H4 (cell line): ENCODE measurements at places on chromosomes 7 and 10.
A peak's percentile ranks its signal among the peaks of the same experiment; 100 is the strongest.

DNA sequence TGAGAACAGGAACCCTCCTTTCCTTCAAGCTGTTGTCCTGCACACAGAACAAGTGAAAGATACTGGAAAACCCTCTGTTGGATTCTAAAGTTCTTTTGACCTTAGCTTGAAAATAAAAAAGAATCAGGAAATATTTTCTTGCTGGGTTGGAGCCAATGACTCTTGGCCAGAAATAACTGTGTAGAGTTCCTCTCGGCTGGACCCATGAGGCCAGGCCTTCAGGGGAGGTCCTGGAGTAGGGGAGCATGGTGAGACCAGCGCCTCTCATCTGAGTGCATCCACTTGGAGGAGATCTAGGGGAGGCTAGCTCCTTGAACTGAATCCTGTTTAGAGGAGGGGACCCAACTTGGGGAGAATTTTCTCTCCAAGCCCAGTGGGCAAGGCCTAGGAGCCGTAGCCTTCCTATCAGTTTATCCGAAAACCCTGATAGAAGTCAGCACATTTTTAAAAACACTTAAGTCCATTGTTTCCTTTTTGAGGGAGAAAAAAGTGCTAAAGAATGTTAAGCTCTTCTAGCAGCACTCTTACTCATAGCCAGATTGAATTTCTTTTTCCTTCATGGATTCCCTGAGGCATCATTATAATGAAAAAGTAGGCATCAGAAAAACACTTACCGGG, 635.7 kb upstream of the ANKRD30A start:
- peak; percentile 59 for DNase-seq

- DNase-seq: no peak
Measured at GRCh38 chr7:95845007-95845406, 72.7 kb downstream of the DYNC1I1 start.

DNA sequence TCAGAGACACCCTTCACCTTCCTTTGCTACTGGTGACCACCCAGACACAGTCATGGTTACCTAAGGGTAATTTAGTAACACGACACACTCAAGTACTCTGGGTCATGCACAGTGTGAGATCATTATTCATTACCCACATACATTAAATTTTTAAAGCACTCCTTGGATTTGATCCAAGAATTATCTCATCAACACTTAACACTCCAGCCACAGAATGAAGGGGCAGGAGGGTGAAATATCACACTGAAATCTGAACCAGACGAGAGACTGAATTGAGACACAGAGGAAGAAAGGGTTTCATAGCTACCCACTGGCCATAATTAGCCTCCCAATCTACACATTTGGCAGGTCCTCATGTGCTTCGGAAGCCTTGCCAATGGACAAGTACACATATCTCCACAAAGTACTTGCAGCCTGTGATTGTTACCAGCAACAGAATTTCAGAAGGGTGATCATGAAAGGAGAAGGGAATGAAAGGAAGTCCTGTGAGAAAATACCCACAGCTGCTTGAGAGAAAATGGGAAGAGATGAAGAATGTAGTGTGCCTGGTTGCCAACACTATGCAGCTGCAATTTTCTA, 189.3 kb downstream of the POLR1F start:
- DNase-seq: peak; percentile 82

DNA sequence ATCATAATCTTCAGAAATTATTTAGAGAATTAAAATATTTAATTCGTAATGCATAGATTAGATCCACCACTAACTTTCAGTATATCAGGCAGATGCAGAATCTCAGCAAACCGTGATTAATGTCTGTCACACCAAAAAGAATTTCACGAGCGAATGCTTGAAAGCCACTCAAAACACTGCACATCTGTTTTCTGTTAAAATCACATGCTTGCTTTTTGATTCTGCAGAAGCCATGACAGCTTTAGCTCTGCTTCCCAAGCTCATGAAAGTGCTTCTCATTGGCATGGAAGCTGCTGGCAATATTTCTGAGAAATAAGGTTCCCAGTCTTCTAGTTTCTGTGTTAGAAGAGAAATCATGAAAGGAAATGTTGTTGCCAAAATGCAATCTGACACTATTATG, 837.8 kb upstream of the LRRN3 start:
- no peak for DNase-seq

DNA sequence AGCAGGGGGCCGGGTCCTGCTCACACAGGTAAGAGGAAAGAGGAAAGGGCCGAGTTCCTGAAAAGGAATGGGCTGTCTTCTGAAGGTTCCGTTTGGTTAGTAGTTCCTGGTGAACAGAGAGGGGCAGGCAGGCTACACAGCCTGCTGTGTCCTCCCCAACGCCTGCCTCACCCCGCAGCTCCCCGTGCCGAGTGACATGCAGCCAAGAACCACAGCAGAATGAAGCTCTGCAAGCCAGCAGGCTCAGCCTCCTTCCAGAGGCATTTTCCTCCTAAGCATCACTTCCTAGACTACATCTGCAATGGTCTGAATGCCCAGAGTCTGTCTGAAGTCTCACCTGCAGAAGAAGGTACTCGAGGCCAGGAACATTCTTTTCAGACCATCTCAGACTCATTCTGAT, 202.4 kb upstream of the TCERG1L start:
- DNase-seq: no peak

DNA sequence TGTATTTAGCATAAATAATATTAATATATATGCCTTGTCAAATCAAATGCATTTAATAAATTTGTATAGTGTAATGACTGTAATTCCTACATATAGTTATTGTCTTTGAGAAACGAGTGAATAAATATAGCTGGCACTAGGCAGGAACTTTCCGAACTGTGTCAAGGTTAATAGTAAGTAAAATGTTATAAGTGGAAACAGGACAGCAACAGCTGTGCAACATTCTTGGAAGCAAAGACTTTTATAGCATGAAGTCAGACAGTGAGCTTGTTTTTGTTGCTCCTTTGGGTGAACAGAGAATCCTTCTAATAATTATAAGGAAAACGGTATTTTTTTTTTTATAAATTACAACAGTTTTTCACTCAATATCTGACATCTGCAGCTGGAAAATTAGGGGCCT, 14.0 kb upstream of the EXOC6 start:
- DNase-seq: no peak

- DNase-seq: no peak
Measured at GRCh38 chr10:124300224-124300623, 118.5 kb downstream of the OAT start.

DNA sequence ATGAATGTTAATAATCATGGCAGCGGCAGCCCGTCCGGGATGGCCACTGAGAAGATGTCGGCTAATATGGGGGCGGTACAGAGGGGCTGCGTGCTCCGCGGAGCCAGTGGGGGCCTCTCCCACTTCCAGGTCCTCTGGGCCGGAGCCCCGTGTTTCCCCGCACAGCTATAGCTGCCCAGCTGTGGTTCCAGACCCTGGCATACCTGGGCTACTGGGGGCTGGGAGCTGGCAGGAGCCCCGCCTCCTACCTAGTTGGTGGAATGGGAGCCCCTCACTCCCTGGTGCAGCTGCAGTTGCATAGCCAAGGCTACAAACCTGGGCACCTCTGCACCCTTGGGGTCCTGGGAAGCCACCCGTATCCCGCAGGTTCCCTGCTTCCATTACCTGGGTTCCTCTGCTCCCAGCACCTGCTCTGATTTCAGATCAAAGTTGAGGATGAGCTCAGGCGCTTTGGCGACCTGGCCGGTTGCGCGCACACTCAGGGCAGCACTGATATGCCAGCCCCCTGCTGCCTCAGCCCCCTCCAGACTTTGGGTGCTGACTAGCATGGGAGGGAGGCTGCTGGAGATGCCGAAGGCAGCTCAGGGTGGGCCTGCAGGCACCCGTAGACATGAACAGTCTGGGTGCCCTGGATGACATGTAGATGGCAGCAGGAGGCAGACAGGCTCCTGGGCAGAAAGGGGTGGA, 236.5 kb upstream of the SEMA3D start:
- no peak for DNase-seq

- no peak for DNase-seq
Measured at GRCh38 chr10:19117438-19117837, 68.8 kb downstream of the MALRD1 start.

DNA sequence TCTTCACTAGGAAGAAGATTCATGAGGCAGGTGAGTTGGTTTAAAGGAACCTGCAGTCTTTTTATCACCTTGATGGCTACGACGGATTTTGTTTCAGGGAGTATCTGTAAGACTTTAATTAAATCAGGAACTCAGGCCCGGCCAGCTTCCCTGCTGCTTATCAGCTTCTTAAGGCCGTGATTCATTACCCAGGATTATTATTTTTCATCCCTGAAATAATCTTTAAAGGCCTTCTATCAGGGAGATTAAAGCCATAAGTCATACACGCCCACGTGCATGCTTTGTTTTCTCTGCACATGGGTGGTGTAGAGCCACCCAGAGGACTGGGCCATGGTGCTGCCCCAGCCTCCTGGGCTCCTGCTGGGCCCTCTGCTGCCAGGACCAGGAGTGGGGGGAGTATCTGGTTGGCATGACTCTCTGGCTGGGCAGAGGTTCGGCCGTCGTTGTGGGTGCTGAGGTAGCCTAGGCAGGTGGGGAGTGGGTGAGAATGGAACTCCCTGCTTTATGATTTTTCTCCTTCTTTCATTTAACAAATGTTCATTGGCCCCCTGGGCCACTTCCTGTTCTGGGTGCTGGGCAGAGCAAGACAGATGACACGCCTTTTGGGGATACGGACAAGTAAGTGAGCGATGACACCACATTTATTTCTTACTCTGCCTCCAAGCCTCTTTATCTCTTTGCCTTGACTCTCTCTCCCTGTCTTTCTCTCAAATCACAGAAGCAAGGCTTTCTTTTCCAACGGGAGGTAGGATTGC, 39.0 kb upstream of the PCBD1 start:
- no peak for DNase-seq

GRCh38 chr7:27996141-27996540, 184.5 kb downstream of the JAZF1 start:
- no peak for DNase-seq

- no peak for DNase-seq
Measured at GRCh38 chr10:98128802-98129201, 5.7 kb upstream of the R3HCC1L start.

GRCh38 chr7:29657856-29658255, 94.2 kb downstream of the PRR15 start:
- no peak for DNase-seq

DNA sequence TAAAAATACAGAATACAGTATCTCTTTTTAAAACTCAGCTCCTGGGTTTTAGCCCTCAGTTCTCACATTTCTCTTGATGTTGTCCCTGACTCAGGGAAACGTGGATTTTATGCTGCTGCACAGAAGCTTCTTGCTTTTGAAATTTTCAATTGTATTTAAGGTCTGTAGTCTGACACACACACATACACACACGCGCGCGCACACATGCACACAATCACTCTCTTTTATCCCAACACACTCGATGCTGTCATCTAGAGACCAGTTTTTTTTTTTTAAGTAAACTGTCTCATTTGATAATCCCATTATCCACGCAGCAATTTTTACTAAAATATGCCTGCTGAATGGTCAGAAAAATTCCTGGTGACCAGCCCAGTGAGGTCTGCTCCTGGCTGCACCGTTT, 108.6 kb downstream of the KMT2E start:
- no peak for DNase-seq

- DNase-seq: no peak
Measured at GRCh38 chr10:49747303-49747646, 14.8 kb downstream of the OGDHL start.

DNA sequence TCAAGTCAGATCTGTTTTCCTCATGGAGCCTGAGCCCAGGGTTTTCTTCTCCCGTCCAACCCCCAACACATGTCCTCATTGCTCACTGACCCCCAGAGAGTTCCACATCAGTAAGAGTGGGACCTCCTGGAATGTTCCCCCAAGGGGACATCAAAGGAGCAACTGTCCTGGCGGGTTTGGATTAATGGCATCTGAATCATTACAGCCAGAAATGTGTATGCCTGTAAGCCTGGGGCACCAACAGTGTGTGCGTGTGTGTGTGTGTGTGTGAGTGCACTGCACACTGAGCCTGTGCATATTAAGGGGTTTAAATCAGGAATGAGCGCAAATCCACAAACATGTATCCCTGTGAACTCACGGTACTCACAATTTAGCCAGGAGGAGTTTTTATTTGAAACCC, 222.3 kb downstream of the PLXNA4 start:
- no peak for DNase-seq

DNA sequence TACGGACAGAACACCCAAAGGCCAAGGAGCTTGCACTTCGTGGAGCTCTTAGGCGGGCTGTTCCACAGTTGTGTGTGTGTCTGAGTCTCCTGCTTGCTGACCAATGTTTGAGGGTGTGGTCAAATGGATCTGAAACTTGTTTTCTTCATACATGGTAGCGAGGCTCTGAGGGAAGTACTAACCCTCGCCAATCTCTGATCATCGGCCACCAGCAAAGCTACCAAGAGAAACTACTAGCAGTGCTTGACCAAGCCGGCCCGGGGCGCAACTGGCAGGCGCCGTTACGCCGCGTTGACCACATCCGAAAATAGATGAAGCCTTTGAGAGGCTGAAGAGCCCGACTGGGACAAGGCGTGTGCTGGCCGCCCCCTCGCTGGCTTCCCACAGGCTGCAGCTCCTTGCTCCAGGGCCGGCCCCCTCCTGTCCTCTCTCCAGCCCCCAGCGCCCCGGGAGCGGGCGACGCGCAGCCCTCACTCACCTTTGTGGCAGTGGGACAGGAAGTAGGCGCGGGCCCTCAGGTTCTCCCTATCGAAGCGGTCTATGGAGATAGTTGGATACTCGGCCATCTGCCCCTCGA, 384 bp downstream of the DCLRE1C start:
- DNase-seq: peak; percentile 13

- no peak for DNase-seq
Measured at GRCh38 chr7:108196004-108196403, 65.8 kb upstream of the LAMB4 start.
